ENCODE measurements at places on chromosomes 7 and 10. TPM values are rescaled to one million over a fixed set of nuclear protein-coding genes. Genes with fewer than 3 reads are reported as not detected.

The H2BK1 gene
- total RNA-seq: not detected

The TBXAS1 gene
- total RNA-seq: 2.5 TPM

The TMEM176A gene
- not detected for total RNA-seq

The GARS1 gene
- 583 TPM for total RNA-seq

The LLCFC1 gene
- not detected for total RNA-seq

The CUBN gene
- total RNA-seq: 0.89 TPM

The OR2A5 gene
- not detected for total RNA-seq

The ADCYAP1R1 gene
- total RNA-seq: not detected

The ADO gene
- total RNA-seq: 35.8 TPM

The POM121C gene
- total RNA-seq: 41.4 TPM

The PSD gene
- 3.0 TPM for total RNA-seq

The BMPR1A gene
- total RNA-seq: 74.2 TPM

The TAS2R41 gene
- total RNA-seq: not detected

The BLNK gene
- not detected for total RNA-seq

DNA sequence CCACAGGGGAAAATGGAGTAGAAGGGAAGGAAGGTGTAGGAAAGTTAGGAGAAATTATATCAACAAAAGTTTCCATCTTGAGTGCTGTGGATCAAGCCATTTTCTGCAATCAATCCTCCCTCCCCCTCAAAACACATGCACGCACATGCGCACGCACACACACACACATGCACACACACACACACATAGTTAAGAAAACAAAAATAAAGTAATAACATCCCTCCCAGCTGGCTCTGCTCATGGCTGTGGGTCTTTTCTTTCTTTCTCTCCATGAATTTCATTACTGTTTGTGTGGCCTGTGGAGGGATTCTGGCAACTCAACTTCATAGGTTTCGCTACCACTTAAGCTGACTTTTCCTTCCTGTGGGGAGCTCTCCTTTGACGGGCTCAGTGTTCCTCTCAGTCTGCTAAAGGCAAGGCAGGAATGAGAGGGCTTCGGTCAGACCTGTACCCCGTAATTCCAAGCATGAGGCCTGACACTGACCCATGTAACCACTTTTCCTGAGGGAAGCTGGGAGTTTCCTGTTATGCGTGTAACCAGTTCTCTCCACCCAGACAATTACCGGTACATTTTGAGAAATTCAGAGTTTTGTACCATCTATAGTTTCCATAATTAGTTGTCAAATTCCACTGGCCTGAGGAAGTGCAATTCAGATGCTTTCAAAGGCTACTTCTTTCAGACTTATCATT lies 79.8 kb downstream of the ZNF92 start:
- no peaks in the 10 kb centered on the region for H3K36me3 ChIP-seq
- no peak overlapping the region for H3K4me3 ChIP-seq
- DNase-seq: no peak
- no peak overlapping the region for H3K27ac ChIP-seq
- H3K27me3 ChIP-seq: peaks cover 35% of the 10 kb centered on the region

DNA sequence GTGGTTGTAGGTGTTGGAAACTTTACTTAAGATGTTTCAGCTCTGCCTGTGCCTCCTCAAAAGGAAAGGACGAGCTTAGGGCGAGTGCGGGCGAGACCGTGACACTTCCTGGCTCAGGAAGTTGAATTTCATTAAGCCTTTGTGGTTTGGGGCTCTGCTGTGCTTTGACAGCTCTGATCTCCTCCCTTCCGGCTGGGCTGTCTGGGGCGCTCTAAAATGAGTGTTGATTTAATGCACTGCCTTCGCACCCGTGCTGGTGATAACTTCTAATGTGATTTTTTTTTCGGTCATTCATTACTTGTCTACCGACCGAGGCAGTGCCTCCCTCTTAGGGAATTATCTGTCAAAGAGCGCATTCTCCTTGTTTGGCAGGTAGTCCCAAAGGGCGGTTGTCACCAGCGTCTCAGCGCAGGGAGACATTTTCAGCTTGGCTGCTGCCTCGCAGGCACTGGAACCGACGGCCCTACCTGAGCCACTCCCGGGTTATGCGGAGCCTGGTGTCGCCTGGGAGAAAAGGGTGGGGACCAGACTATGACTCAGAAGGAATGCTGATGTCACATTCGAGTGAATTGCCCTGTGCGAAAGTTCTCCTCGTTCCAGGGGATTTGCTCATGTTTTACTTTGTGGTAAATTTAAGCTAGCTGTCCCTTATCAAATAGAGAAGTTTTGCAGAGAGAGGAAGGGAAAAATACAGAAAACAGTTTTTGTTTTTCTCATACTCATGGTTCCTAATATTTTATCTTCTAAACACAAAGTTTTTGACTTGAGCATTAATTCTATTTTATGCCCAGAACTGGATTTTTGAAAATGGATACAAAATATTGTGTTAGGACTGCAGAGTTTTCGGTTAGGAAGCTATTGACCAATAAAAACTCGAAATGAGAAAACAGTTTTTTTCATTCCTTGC lies 920 bp downstream of the TES start:
- peaks cover 49% of the 10 kb centered on the region for H3K4me1 ChIP-seq
- no peaks in the 10 kb centered on the region for H3K27me3 ChIP-seq
- H3K4me3 ChIP-seq: peak overlapping the region; percentile 95
- DNase-seq: peak; percentile 87

GRCh38 chr10:116891208-116891607 lies 41.9 kb downstream of the ENO4 start:
- H3K36me3 ChIP-seq: peaks cover 3% of the 10 kb centered on the region
- H3K27ac ChIP-seq: peak overlapping the region; percentile 60
- peak overlapping the region; percentile 50 for H3K4me3 ChIP-seq
- DNase-seq: no peak

- no peak overlapping the region for H3K4me3 ChIP-seq
- no peak for DNase-seq
- H3K27me3 ChIP-seq: peaks cover 5% of the 10 kb centered on the region
- no peak overlapping the region for H3K27ac ChIP-seq
- H3K36me3 ChIP-seq: no peaks in the 10 kb centered on the region
Measured at GRCh38 chr7:148547951-148548350, 42.6 kb upstream of the C7orf33 start.

- H3K4me3 ChIP-seq: no peak overlapping the region
- DNase-seq: no peak
- H3K4me1 ChIP-seq: no peaks in the 10 kb centered on the region
- no peaks in the 10 kb centered on the region for H3K36me3 ChIP-seq
Measured at GRCh38 chr10:66671562-66671961, 254.3 kb upstream of the LRRTM3 start.

GRCh38 chr10:112728118-112728883 lies 221.7 kb upstream of the TCF7L2 start:
- no peak for DNase-seq
- H3K4me1 ChIP-seq: peaks cover 18% of the 10 kb centered on the region
- H3K27me3 ChIP-seq: no peaks in the 10 kb centered on the region

DNA sequence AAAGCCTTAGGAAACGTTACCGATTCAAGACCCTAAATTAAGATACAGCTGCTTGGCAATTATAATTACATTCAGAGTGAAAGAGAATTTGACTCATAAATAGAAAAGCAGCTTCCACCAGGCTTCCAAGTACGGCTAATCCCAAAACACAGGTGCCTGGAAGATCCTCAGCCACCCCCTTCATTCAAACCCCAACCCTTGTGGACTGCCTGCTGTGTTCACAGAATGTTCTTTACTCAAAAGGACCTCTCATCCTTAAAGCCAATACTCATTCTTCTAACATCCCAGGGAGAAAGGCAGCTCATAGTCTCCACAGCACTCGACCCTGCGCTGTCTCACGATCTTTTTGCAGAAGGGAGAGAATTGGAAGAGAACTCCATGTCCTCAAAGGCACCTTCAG lies 32.9 kb downstream of the RNF32 start:
- no peak overlapping the region for H3K27ac ChIP-seq
- no peaks in the 10 kb centered on the region for H3K27me3 ChIP-seq
- peaks cover 14% of the 10 kb centered on the region for H3K36me3 ChIP-seq
- no peaks in the 10 kb centered on the region for H3K4me1 ChIP-seq
- H3K4me3 ChIP-seq: no peak overlapping the region

- H3K27ac ChIP-seq: no peak overlapping the region
- no peaks in the 10 kb centered on the region for H3K36me3 ChIP-seq
- H3K27me3 ChIP-seq: no peaks in the 10 kb centered on the region
- DNase-seq: no peak
- no peaks in the 10 kb centered on the region for H3K4me1 ChIP-seq
- H3K4me3 ChIP-seq: no peak overlapping the region
Measured at GRCh38 chr7:5795752-5796475, 14.5 kb upstream of the RNF216 start.

DNA sequence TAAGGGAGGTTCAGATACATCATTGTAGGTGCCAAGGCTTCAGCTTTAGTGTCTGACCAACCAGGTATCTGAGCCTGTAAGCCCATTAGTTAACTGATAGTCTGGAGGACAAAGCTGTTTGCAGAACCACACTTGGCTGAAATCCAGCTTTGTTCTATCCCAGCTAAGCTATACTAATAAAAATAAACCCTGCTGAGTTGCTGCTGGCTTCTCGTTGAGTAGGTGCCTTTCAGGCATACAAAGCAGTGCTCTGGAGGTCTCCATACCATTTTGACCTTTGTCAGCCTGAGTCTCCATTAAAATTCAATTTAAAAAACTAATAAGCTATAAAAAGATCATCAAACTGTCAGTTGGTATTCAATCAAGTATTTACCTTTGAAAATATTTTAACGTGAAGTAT lies 22.0 kb downstream of the CDCA7L start:
- peaks cover 3% of the 10 kb centered on the region for H3K4me1 ChIP-seq
- DNase-seq: no peak
- no peak overlapping the region for H3K27ac ChIP-seq
- no peak overlapping the region for H3K4me3 ChIP-seq
- no peaks in the 10 kb centered on the region for H3K27me3 ChIP-seq
- peaks cover 5% of the 10 kb centered on the region for H3K36me3 ChIP-seq

- H3K4me3 ChIP-seq: no peak overlapping the region
- H3K4me1 ChIP-seq: no peaks in the 10 kb centered on the region
- no peaks in the 10 kb centered on the region for H3K27me3 ChIP-seq
- DNase-seq: no peak
- no peak overlapping the region for H3K27ac ChIP-seq
Measured at GRCh38 chr7:37394158-37394557, 54.5 kb downstream of the ELMO1 start.

- no peak overlapping the region for H3K27ac ChIP-seq
- H3K36me3 ChIP-seq: no peaks in the 10 kb centered on the region
- DNase-seq: no peak
Measured at GRCh38 chr7:125193263-125193662, 263.6 kb upstream of the POT1 start.

GRCh38 chr7:79749856-79750255 lies 296.4 kb upstream of the MAGI2 start:
- no peak overlapping the region for H3K27ac ChIP-seq
- no peak overlapping the region for H3K4me3 ChIP-seq
- no peaks in the 10 kb centered on the region for H3K4me1 ChIP-seq
- H3K36me3 ChIP-seq: no peaks in the 10 kb centered on the region
- DNase-seq: no peak
- peaks cover 5% of the 10 kb centered on the region for H3K27me3 ChIP-seq

GRCh38 chr10:56359837-56360236 lies 1.2 kb downstream of the ZWINT start:
- peaks cover 5% of the 10 kb centered on the region for H3K36me3 ChIP-seq
- no peak overlapping the region for H3K27ac ChIP-seq
- peaks cover 17% of the 10 kb centered on the region for H3K4me1 ChIP-seq
- no peak for DNase-seq
- H3K4me3 ChIP-seq: peak overlapping the region; percentile 92
- H3K27me3 ChIP-seq: no peaks in the 10 kb centered on the region

GRCh38 chr7:89760690-89761089 lies 393.6 kb upstream of the STEAP1 start:
- H3K4me3 ChIP-seq: no peak overlapping the region
- no peaks in the 10 kb centered on the region for H3K36me3 ChIP-seq
- no peaks in the 10 kb centered on the region for H3K27me3 ChIP-seq
- H3K27ac ChIP-seq: no peak overlapping the region

DNA sequence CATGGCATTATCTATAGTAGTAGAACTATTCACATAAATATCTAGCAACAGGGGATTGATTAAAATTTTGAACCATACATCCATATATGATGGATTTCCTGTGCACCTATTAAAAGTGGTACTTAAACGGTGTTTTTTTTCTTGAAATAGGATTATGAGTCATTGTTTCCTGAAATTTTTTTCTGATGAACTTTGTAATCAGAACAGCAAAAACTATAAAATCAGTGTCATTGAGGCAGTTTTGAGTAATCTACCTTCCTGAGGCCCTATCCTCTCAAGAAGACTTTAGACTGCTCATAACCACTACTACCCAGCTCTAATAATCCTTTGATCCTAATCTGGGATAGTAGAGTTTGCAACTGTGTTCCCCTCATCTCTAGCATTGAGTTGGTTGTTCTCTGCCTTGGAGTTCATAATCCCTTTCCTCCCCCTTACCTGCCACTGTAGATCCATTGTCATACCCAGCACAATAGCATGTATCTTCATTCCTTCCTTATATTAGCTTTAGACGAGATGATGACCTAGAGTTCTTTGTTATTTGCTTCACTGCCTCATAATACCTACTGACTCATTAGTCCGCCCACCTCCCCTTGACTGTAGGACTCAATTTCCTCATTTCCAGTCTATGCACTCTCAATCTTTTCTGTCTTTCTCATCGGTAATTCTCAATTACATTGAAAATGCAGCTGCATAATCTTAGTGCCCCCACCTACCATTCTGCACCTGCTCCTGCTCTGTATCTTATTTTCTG lies 133.4 kb downstream of the LRRC4 start:
- H3K27me3 ChIP-seq: no peaks in the 10 kb centered on the region
- DNase-seq: no peak
- H3K27ac ChIP-seq: no peak overlapping the region
- peaks cover 36% of the 10 kb centered on the region for H3K4me1 ChIP-seq
- H3K4me3 ChIP-seq: no peak overlapping the region
- no peaks in the 10 kb centered on the region for H3K36me3 ChIP-seq

GRCh38 chr7:39720586-39720985 lies 97.2 kb downstream of the RALA start:
- no peaks in the 10 kb centered on the region for H3K27me3 ChIP-seq
- H3K4me3 ChIP-seq: no peak overlapping the region
- H3K36me3 ChIP-seq: peaks cover 1% of the 10 kb centered on the region
- no peaks in the 10 kb centered on the region for H3K4me1 ChIP-seq
- no peak for DNase-seq

GRCh38 chr10:24128066-24128730 lies 80.7 kb upstream of the KIAA1217 start:
- no peak overlapping the region for H3K27ac ChIP-seq
- H3K4me3 ChIP-seq: no peak overlapping the region
- H3K27me3 ChIP-seq: peaks cover 3% of the 10 kb centered on the region
- no peaks in the 10 kb centered on the region for H3K4me1 ChIP-seq

DNA sequence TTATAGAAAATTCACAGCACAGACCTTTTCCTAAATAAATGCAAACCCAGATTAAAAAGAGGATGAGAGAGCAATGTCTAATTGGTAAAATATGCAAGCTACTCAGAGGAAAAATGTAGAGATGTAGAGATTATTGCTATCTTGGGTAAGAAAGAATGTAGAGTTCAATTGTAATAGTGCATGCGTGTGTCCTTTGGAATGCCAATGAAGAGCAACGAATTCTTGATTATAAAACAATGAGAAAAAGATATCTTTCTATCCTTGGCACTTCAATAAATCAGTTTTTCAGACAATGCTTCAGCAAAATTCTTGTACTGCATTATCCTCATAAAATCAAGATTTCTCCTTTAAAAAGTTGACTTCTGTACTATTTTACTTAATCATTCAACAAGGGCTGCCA lies 50.9 kb downstream of the SEMA3D start:
- DNase-seq: no peak
- H3K27ac ChIP-seq: no peak overlapping the region
- H3K4me1 ChIP-seq: peaks cover 6% of the 10 kb centered on the region
- no peaks in the 10 kb centered on the region for H3K27me3 ChIP-seq
- H3K4me3 ChIP-seq: no peak overlapping the region
- H3K36me3 ChIP-seq: no peaks in the 10 kb centered on the region

Measured in chondrocyte (in vitro differentiated cells).